ENCODE measurements at places on chromosomes 11 and 22. TPM values are rescaled to one million over a fixed set of nuclear protein-coding genes. Genes with fewer than 3 reads are reported as not detected.

- no peaks in the 10 kb centered on the region for H3K4me1 ChIP-seq
- DNase-seq: no peak
- H3K36me3 ChIP-seq: no peaks in the 10 kb centered on the region
- peaks cover 20% of the 10 kb centered on the region for H3K27me3 ChIP-seq
- no peak overlapping the region for H3K27ac ChIP-seq
Observed at GRCh38 chr11:44964526-44965209, 14.0 kb upstream of the TP53I11 start.

DNA sequence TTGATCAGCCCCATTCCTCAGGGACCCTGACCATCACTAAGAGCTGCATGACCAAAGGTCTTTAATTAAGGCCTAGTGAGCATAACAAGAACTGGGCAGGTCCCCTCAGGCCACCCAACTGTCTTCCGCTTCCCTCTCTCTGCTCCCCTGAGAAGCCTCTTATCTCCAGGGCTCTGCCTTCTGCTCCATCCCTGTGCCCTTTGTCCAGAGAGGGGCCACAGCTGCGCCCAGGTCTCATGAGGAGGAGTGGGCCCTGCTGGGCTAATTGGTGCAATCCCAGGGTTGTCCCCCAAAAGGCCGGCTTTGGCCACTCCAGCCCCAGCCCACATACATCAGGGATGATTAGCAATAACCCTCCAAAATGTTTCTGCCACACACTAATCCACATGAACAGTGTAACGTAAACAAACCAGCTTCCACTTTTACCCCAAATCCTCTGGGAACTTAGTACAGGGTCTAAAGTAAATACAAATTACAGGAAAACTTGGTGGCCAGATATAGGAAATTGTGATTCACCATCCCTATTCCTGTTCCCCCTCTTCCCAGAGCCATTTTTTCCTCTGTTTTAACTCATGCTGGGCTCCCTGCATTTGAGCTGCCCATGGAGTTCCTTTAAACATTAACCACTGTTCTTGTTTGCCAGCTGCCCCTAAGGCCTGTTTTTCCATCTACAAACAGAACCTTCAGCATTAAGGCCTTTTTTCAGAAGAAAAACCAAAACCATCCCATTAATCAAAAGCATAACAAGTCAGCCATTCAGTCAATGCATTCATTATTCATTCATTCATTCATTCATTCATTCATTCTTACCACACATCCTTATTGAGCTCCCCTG, 34.6 kb upstream of the CAVIN3 start:
- H3K27ac ChIP-seq: no peak overlapping the region
- no peaks in the 10 kb centered on the region for H3K36me3 ChIP-seq
- peaks cover 11% of the 10 kb centered on the region for H3K4me1 ChIP-seq
- no peak for DNase-seq
- no peak overlapping the region for H3K4me3 ChIP-seq
- H3K27me3 ChIP-seq: no peaks in the 10 kb centered on the region

DNA sequence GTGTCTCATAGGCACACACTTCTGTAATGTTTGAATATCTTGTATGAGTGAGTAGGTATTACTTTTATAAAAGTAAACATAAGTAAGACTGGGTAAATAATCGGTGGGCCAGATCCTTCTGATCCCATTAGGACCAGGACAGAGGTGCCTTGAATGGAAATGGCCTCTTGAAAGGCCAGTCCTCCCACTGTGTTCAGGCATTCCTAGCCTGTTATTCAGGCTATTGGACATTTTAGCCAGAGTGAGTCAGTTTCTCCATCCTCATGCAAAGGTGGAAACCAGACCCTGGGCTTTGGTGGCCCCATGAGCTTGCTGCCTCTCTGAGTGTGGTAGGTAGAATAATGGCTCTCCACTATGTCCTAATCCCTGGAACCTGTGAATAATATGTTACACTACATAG, 34.4 kb downstream of the C11orf96 start:
- DNase-seq: no peak
- H3K4me3 ChIP-seq: no peak overlapping the region
- peaks cover 15% of the 10 kb centered on the region for H3K27me3 ChIP-seq
- H3K4me1 ChIP-seq: no peaks in the 10 kb centered on the region
- no peaks in the 10 kb centered on the region for H3K36me3 ChIP-seq

DNA sequence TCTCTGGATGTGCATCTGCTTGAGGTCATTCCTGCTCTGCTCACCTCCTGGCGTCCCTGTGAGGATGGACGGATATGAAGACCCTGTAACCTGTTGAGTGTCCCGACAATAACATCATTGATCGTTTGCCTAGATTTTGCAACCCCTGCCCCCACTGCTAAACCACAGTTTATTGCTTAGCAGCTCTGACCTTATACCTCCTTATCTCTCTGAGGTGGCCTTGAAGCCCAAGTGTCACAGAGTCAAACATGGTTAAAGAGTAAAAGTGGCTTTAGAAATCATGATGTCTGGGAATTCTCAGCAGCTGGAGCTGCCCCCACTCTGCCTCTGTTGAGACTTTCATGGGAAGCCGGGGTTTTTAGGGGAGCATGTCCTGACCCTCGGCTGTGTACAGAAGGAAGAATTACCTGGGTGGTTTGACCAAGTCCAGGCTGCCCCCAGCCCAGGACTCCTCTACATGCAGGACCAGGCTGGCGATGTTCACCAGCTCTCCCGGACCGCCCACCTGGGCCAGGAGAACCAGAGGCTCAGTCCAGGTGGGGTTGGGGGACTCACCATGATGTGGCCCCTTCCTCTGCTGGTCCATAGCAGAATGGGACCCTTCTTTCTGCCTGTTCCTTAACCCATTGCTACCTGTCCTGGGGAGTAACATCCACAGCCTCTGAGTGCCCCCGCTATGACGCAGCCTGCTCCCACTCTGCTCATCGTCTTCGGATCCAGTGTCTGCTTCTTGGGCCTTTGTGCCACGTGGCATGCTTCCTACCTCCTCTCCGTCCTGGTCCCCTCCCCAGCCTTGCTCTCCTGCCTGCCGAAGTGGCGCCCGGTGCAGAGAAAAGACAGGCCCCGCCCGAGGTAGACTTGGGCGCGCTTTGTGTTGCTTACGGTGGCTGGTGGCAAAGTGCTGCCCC, 33.4 kb upstream of the FTH1 start:
- H3K27ac ChIP-seq: no peak overlapping the region
- no peak overlapping the region for H3K4me3 ChIP-seq
- DNase-seq: no peak
- no peaks in the 10 kb centered on the region for H3K36me3 ChIP-seq
- H3K27me3 ChIP-seq: no peaks in the 10 kb centered on the region

DNA sequence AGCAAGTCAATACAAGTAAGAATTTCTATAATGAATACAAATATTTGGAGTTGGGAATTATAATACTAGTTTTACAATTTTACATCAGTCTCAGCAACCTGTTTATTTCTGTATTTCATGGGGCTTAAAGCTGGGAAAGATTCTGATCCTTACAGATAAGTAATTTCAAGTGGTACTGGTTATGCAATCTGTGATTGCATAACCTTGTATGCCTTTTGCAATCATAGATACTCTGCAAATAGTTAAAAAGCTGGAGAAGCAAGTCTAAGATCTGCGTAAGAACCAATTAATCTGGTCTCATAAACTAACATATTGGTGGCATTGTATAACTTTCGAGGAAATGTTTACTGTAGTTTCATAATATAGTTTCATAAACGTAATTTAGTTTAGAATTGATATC, 198.3 kb upstream of the PGR start:
- H3K4me1 ChIP-seq: no peaks in the 10 kb centered on the region
- no peak overlapping the region for H3K27ac ChIP-seq
- no peaks in the 10 kb centered on the region for H3K36me3 ChIP-seq
- DNase-seq: peak; percentile 8

GRCh38 chr22:36008131-36008530, 20.5 kb downstream of the RBFOX2 start:
- no peaks in the 10 kb centered on the region for H3K36me3 ChIP-seq
- no peaks in the 10 kb centered on the region for H3K27me3 ChIP-seq
- H3K4me3 ChIP-seq: no peak overlapping the region
- DNase-seq: no peak

GRCh38 chr22:17359501-17359900, 9.8 kb upstream of the CECR2 start:
- no peaks in the 10 kb centered on the region for H3K36me3 ChIP-seq
- no peak overlapping the region for H3K4me3 ChIP-seq
- no peak overlapping the region for H3K27ac ChIP-seq
- no peaks in the 10 kb centered on the region for H3K4me1 ChIP-seq
- DNase-seq: no peak
- no peaks in the 10 kb centered on the region for H3K27me3 ChIP-seq

GRCh38 chr22:46193898-46194310, 43.6 kb downstream of the PPARA start:
- peaks cover 6% of the 10 kb centered on the region for H3K36me3 ChIP-seq
- H3K27ac ChIP-seq: no peak overlapping the region
- DNase-seq: no peak

- no peaks in the 10 kb centered on the region for H3K4me1 ChIP-seq
- no peaks in the 10 kb centered on the region for H3K36me3 ChIP-seq
- H3K4me3 ChIP-seq: no peak overlapping the region
- H3K27me3 ChIP-seq: no peaks in the 10 kb centered on the region
Observed at GRCh38 chr22:47355776-47356510, 593.5 kb downstream of the TBC1D22A start.

DNA sequence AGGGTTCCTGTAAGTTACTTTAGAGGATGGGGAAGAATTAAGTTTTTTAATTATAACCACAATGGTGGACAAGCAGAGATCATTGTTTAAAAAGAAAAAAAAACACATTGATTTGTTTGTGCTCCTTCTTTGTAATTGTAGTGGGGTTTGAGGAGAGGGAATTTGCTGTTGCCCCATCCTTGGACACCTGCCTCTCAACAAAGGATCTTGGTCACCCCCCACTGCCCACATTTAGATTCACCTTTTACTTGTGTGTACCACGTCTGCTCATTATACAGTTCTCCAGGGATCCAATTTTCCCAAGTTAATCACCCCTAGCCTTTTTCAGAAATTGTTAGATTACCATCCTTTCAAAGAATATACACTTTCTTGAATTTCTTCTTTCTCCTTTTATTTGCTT, 53.0 kb downstream of the DNAJC24 start:
- H3K27me3 ChIP-seq: no peaks in the 10 kb centered on the region
- H3K4me3 ChIP-seq: no peak overlapping the region
- no peak overlapping the region for H3K27ac ChIP-seq
- no peaks in the 10 kb centered on the region for H3K36me3 ChIP-seq
- no peaks in the 10 kb centered on the region for H3K4me1 ChIP-seq

DNA sequence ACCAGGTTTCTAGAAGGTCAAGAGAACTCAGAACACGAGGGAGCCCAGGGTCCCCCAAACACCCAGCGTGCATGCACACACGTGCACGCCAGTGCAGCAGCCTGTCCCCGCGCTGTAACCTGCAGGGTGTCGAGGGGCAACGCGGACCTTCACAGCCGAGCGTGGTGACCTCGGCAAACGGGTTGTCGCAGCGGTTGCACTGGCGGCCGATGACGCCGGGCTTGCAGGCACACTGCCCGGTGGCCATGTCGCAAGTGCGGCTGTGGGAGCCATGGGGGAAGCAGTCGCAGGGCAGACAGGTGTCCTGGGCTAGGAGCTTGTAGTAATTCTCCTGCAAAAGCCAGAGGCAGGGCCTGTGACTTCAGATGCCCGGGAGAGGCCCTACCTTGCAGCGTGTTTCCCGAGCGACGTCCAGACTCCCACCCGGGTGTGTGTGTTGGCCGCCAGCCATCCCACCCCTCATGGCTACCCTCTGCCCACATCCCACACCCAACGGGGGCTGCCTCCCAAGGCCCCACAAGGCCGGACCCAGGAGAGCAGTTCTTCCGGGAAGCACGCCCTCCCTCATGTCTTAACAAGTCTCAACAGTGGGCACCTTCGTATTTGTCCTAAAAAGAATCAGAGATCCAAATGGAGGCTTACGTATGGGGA, 56.1 kb downstream of the TRMU start:
- no peak overlapping the region for H3K27ac ChIP-seq
- H3K4me3 ChIP-seq: no peak overlapping the region
- H3K4me1 ChIP-seq: no peaks in the 10 kb centered on the region
- peaks cover 2% of the 10 kb centered on the region for H3K27me3 ChIP-seq
- no peak for DNase-seq

DNA sequence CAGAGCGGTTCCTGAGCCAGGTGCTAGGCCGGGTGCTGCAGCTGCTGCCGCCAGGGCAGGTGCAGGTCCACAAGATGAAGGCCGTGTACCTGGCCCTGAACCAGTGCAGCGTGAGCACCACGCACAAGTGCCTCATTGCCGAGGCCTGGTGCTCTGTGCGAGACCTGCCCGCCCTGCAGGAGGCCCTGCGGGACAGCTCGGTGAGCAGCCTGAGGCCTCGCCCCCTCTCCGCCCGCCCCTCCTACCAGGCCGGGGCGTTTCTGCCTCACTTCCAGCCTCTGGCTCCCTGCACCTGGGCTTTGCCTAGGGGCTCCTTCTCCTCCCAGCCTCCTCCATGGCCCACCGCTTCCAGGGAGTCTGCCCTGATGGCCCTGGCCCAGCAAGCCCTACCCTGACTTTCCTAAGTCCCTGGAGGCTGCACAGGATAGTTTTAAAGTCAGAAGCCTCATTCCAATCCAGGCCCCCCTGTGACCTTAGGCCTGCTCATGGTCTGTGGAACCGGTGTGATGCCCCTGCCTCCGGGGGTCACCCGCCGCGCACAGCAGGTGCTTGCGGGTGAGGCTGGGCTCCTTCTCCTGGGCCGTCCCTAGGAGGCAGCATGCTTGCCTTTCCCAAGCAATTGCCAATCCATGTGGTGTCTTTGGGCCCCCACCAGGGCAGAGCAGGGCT, 5.5 kb downstream of the TCIRG1 start:
- H3K4me1 ChIP-seq: peaks cover 17% of the 10 kb centered on the region
- peaks cover 43% of the 10 kb centered on the region for H3K36me3 ChIP-seq
- no peak overlapping the region for H3K27ac ChIP-seq
- no peak overlapping the region for H3K4me3 ChIP-seq
- H3K27me3 ChIP-seq: no peaks in the 10 kb centered on the region
- no peak for DNase-seq

DNA sequence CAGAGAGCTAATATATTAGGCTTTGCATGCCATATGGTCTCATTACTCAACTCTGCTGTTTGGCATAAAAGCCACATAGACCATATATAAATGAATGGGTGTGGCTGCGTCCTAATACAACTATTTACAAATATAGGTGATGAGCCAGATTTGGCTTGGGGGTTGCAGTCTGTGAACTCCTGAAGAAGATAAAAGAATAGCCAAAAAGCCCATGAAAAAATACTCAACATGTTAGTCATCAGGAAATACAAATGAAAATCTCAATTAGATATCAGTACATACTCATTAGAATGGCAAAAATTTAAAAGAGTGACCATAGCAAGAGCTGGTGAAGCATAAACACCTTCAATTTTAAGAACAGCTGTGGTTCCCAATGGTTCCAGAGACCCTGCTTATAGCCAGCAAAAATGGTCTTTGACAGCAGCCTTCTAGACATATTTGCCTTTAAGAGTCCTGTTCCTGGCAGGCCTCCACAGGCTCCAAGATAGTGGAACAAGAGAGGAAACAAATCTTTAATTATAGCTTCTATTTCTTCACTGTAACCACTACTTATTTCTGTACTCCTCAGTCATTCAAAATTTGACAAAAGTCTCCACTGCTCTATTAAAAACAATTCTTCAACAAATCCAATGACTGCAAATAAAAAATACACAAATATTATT, 16.1 kb downstream of the C2CD3 start:
- H3K27me3 ChIP-seq: no peaks in the 10 kb centered on the region
- H3K4me1 ChIP-seq: peaks cover 2% of the 10 kb centered on the region
- H3K27ac ChIP-seq: no peak overlapping the region
- H3K4me3 ChIP-seq: no peak overlapping the region
- H3K36me3 ChIP-seq: peaks cover 1% of the 10 kb centered on the region
- no peak for DNase-seq

TRMT112 gene
- total RNA-seq: 206 TPM

FRMD8 gene
- 11.3 TPM for total RNA-seq

ATP6V1E1 gene
- 151 TPM for total RNA-seq

CHRDL2 gene
- not detected for total RNA-seq

C22orf15 gene
- total RNA-seq: 2.3 TPM

NADSYN1 gene
- 70.4 TPM for total RNA-seq
